ENCODE measurements at places on chromosomes 13 and 19. TPM values are rescaled to one million over a fixed set of nuclear protein-coding genes. Genes with fewer than 3 reads are reported as not detected.

The TTC9B gene
- total RNA-seq: not detected

- H3K4me1 ChIP-seq: peaks cover 9% of the 10 kb centered on the region
- no peak for DNase-seq
- no peak overlapping the region for H3K4me3 ChIP-seq
- no peak overlapping the region for H3K27ac ChIP-seq
Measured at GRCh38 chr19:35375505-35376307, 4.8 kb downstream of the GPR42 start.

- peak overlapping the region; percentile 20 for H3K4me3 ChIP-seq
- peaks cover 9% of the 10 kb centered on the region for H3K27me3 ChIP-seq
- no peak for DNase-seq
- peaks cover 54% of the 10 kb centered on the region for H3K4me1 ChIP-seq
- H3K36me3 ChIP-seq: no peaks in the 10 kb centered on the region
Measured at GRCh38 chr19:28288572-28289264, 924.2 kb downstream of the UQCRFS1 start.

DNA sequence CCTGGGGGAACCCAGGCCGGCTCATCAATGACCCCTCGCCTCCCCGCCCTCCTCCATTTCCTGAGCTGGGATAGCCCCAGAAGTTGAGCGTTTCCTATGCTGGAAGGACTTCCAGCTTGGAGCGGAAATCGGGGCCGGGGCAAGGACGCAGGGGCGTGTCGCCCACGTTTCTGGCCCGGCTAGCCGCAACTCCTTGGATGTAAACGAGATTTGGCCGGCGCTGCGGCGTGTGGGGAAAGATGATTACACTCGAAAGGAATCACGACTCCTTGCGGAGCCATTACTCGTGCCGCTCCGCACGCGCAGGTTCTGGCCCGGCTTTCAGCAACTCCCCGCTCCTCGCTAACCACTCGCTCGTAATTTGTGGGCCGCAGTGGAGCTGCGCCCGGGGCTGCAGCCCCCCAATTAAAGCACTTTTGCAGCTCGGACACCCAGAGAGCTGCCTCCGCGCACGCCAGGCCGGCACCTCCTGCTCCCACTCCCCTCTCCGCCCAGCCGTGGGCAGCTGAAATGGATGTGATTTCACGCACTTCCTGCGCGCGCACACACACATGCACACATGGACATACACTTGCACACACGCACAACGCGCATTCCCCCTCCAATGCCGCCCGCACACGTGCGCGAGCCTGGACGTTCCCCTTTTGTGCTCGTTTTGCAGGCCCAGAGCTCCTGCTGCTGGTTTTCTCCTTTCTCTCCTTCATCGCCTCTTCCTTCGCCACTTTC is 15.7 kb downstream of the ZIC5 start:
- no peak for DNase-seq
- H3K27me3 ChIP-seq: peaks cover 91% of the 10 kb centered on the region
- H3K4me3 ChIP-seq: peak overlapping the region; percentile 70
- H3K27ac ChIP-seq: peak overlapping the region; percentile 88

- DNase-seq: no peak
- no peaks in the 10 kb centered on the region for H3K27me3 ChIP-seq
- H3K36me3 ChIP-seq: peaks cover 13% of the 10 kb centered on the region
- H3K4me1 ChIP-seq: peaks cover under 1% of the 10 kb centered on the region
Measured at GRCh38 chr19:2042485-2043250, 8.4 kb downstream of the MKNK2 start.
